ENCODE measurements at places on chromosomes 3 and 15.

GRCh38 chr3:64264501-64265109 lies 39.3 kb upstream of the PRICKLE2 start:
- no peak for DNase-seq

DNA sequence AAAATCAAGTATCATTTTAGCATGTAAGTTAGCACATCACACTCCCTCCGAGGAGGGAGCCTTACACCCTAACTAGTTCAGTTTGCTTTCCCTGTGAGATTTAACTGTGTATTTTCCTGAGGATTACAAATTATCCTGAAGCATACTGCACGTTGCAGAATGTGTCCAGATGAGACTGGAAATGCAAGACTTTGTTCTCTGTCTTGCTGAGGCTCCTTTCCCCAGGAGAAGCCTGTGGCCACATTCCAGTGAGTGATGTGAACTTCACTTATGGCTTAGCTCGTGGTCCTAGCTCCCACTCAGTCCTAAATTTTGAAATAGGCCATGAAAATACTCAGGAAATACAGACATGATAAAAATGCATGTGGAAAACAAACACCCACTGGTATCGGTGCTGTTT lies 23.7 kb downstream of the PDZRN3 start:
- DNase-seq = no peak

GRCh38 chr3:174430986-174431385 lies 428.1 kb upstream of the NAALADL2 start:
- no peak for DNase-seq

GRCh38 chr15:51739061-51739712 lies 1.7 kb upstream of the LYSMD2 start:
- no peak for DNase-seq

GRCh38 chr3:159964166-159964973 lies 24.3 kb upstream of the IL12A start:
- no peak for DNase-seq

DNA sequence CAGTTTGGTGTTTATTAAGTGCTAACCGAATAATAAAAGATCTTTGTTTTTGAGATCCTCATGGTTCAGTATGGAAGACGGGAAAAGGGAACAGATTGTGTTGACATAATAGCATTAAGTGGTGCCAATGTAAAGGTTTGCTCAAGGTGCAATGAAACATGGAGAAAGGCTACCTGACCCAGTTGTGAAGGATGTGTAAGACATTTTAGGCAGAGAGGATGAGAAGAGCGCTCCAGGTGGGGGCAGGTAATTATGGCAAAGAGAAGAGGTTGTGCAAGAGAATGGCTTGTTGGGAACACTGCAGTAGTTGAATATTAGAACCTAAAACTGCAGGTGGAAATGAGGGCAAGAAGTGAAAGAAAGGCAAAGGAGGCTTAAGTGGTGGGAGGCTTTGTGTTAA lies 140.8 kb downstream of the DIPK2A start:
- no peak for DNase-seq

DNA sequence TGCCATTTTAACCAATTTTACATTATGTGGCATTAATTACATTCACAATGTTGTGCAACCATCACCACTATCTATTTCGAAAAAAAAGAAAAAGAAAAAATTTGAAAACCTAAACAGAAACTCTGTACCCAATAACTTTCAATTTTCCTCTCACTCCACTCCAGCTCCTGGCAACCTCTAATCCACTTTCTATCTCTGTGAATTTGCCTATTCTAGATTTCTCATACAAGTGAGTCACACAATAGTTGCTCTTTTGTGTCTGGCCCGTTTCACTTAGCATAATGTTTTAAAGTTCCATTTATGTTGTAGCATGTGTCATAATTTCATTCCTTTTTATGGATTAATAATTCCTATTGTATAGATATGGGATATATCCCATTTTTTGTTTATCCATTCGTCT lies 53.3 kb upstream of the TBC1D5 start:
- no peak for DNase-seq

DNA sequence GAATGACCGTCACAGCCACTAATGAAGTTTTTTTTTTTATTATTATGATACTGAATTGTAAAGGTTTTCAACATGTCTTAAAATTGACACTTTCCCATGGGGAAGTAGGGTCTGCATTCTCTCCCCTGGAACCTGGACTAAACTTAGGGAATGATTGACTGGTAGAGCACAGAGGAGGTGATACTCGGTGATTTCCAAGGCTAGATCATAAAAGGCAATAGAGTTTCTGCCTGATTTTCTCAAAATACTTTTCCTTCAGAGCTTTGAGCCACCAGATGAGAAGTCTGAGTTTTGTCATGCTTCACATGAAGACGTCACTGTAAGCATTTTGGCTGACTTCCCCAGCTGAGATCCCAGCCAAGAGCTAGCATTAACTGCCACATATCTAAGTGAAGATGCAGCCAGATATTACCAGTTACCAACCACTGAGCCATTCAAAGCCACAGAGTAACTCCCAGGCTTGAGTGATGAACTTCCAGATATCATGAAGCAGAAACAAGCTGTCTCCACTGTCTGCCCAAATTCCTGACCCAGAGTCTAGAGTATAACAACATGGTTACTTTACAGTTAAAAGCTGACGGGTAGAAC lies 105.8 kb downstream of the LSAMP start:
- DNase-seq = no peak

- no peak for DNase-seq
Measured at GRCh38 chr15:71180986-71181853, 65.9 kb downstream of the THSD4 start.

DNA sequence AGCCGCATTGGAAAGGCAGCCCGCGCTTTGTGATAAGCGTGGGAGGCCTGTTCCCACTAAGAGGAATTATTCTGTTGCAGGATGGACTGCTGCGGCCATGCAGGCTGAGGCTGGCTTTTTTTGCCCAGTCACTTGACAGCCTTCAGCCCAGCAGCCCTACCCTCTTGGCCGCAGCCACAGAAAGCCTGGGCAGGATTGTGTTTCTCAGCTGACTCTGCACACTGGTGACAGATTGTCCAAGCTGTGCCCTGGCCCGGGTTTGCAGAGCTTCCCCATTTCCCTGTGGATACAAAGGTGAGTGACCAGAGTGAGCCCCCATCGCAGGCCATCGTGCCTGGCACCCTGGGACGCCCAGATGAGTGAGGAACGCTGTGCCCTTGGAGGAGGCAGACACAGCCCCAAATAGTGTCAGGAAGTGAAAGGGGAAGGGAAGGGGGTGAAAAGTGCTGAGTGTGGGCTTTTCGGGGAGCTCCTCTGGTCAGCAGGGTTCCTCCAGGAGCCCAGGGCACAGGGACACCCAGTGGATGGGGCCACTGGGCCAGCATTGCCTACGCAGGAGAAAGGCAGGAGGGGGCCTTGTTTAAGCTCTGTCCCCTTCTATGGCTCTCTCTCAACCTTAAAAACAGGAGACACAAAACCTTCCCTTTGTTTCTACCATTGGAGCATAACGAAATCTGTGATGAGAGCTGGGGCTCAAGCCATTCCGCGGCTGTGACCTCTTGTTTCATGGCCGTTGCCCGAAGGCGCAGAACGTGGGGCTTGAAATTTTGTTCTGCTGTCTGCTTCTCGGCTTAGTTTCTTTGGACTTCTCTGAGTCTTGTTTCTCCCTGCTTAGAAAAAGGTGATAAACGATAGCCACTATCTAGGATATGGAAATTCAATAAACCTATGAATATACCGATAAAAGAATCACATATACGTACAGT lies 91.5 kb upstream of the MEF2A start:
- DNase-seq = no peak

- DNase-seq = no peak
Measured at GRCh38 chr15:80142646-80143045, 10.2 kb upstream of the FAH start.

DNA sequence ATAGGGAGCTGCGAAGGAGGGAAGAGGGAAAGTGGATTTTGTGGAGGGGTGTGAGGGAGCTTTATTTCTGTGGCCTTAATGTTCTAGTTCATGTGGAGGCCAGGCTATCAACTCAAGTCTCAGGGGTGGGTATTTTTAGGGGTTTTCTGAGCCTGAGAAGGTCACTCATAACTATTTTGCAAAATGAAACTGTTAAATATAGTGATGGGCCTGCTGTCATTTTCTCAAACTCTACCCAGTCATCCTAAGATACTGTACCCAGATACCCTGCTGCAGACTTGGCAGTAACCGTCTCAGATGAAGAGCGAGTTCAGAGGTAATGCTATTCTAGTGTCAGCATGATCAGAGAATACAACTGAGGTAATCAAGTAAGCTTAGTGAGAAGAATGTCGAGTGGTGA lies 545.0 kb upstream of the TBL1XR1 start:
- no peak for DNase-seq

DNA sequence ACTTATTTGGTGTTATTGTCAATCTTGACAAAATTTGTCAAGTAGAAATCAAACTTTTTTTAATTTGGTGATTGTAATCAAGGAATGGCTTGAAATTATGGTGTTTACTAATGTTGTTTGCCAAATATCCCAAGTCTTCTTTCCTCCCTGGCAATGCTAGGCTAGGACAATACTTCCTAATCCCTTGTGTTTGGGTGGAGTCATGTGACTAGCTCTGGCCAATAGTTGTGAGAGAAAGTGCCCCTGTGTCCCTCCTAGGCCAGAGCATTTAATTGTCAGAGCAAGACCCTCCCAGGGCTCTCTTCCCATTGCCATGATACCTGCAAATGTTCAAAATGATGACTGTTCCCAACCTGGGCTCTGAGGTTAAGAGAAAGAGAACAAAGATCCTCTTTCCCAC lies 132.7 kb downstream of the ANXA2 start:
- no peak for DNase-seq

DNA sequence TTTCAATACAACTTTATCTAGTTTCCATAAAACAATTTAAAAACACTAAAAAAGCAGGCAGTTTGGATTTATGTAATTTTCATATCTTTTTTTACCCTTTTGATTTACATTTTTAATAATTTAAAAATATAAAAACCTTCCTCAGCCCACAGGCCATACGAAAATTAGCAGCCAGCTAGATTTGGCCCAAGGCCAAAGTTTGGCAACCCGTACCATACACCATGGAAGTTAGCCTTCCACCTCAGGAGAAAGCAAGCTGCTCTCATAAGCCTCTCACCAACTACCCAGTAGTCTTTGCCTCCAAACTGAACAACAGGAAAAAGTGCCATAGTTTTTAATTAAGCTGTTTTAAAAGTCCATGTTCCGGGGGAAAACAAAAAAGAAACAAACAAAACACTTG lies 107.3 kb upstream of the TRIM42 start:
- no peak for DNase-seq

GRCh38 chr15:74786551-74787165 lies 4.8 kb downstream of the CSK start:
- no peak for DNase-seq

DNA sequence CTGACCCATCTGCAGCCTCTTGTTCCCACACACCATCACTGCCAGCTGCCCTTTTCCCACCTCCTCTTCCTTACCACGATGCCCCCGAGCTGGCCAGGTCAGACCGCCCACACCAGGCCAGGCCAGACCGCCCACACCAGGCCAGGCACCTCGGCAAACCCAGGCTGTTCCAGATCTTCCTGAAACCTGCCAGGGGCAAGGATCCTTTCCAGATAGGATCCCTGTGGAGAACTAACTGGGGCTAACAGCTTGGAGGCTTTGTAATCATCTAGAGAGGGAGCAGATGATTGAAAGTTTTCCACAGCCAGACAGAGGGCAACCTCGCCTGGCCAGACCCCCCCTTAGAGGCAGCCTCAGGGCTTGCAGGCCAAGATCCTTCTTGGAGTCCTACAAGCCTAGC lies 287.3 kb upstream of the TLE3 start:
- no peak for DNase-seq

DNA sequence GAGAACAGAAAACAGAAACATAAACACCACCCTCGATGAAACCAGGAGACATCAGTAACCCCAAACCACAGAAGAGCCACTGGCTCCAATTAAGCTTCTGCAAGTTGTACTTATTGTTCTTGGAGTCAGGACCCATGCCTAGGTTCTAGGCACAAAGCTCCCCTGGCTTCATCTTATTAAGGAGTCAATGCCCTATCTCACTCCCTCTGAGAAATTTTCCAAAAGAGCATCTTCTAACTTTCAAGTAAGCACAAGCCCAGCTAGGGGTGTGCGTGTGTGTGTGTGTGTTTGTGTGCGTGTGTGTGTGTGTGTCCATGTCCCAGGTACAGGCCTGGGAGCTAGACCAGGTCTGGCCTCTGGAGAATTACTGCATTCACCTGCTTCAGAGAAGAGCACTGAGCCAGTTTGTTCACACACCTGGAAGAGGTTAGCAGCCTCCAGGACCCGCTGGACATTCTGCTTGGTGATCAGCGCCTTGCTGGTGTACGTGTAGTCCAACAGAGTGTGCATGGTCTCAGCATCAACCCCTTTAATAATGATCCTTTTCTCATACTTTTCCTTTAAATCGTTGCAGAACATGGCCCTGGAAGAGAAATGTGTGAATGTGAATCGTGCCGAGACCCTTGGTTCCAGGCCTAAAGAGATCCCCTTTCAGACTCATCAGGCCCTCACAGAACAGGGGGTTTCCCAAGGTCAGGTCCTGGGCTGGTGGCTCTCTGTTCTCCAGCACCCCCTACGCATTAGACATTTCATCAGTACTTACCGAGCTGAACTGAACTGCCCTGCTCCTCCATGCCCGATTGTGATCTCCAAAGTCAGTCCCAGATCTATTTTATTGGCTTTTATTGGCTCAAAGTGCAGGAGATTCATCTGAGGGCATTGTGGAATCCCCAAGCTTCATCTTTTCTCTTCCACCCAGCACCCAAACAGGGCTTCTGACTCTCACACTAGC lies 27.8 kb downstream of the KLHL6 start:
- no peak for DNase-seq

- no peak for DNase-seq
Measured at GRCh38 chr15:29208352-29208751, 61.3 kb downstream of the NSMCE3 start.

- DNase-seq = no peak
Measured at GRCh38 chr3:139772539-139773500, 95.0 kb upstream of the NMNAT3 start.

GRCh38 chr3:66372681-66373350 lies 128.0 kb downstream of the LRIG1 start:
- no peak for DNase-seq

GRCh38 chr3:71423151-71423906 lies 160.2 kb downstream of the FOXP1 start:
- DNase-seq = no peak

GRCh38 chr15:80586161-80586560 lies 108.9 kb upstream of the ABHD17C start:
- no peak for DNase-seq

GRCh38 chr15:80277147-80277546 lies 25.1 kb upstream of the CTXND1 start:
- DNase-seq = no peak

- DNase-seq = no peak
Measured at GRCh38 chr3:107356706-107357105, 20.5 kb upstream of the CCDC54 start.

GRCh38 chr15:20665653-20666052 lies 124.1 kb upstream of the GOLGA6L6 start:
- DNase-seq = no peak

GRCh38 chr3:60746043-60746638 lies 505.1 kb downstream of the FHIT start:
- DNase-seq = no peak

DNA sequence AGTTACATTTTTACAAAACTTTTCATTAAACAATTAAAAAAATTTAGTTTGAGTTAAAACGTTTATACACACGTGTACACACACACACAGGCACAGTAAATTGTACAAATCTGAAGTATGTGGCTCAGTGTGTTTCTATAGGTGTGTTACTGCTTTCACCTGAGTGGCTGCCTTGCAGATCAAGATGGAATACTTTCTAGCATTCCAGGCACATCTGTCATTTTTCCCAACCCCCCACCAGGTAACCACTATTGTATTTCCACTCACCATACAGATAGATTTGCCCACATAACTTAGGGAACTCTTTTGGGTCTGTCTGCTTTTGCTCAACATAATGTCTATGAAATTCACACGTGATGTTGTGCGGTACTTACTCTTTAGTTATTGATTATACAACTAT lies 141.1 kb downstream of the PTPRG start:
- DNase-seq = no peak
